ENCODE measurements at places on chromosomes 11 and 22.

DNA sequence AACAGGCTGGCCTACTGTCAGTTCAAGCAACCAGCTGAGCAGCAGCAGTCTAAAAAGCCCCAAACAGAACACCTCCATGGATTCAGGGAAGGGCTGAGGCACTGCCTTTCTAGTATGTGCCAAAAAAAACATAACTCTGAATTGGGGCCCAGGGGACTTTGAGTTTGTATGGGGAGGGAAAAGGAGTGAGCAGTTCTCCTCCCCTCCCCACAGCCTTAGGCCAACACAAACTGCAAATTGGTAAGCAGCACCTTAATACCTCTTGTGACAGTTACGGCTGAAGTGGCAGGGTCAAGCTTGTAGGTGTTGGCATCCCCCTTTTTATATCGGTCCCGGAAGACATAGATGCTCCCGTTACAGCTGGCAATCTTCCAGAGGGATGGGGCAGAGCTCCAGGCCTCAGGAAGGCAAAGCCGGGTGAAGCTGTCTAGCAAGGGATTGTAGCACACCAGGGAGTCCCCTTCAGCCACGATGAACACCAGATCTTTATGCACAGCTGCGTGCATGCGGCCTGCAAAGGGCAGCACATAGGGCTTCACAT lies 6.0 kb downstream of the KBTBD4 start:
- no peak overlapping the region for H3K27ac ChIP-seq
- H3K4me1 ChIP-seq = peaks cover 2% of the 10 kb centered on the region
- no peak overlapping the region for H3K4me3 ChIP-seq

- H3K4me3 ChIP-seq = no peak overlapping the region
- H3K4me1 ChIP-seq = no peaks in the 10 kb centered on the region
- no peak overlapping the region for H3K27ac ChIP-seq
- no peaks in the 10 kb centered on the region for H3K36me3 ChIP-seq
- no peaks in the 10 kb centered on the region for H3K27me3 ChIP-seq
- no peak for DNase-seq
Observed at GRCh38 chr11:94795476-94796189, 27.5 kb downstream of the AMOTL1 start.

DNA sequence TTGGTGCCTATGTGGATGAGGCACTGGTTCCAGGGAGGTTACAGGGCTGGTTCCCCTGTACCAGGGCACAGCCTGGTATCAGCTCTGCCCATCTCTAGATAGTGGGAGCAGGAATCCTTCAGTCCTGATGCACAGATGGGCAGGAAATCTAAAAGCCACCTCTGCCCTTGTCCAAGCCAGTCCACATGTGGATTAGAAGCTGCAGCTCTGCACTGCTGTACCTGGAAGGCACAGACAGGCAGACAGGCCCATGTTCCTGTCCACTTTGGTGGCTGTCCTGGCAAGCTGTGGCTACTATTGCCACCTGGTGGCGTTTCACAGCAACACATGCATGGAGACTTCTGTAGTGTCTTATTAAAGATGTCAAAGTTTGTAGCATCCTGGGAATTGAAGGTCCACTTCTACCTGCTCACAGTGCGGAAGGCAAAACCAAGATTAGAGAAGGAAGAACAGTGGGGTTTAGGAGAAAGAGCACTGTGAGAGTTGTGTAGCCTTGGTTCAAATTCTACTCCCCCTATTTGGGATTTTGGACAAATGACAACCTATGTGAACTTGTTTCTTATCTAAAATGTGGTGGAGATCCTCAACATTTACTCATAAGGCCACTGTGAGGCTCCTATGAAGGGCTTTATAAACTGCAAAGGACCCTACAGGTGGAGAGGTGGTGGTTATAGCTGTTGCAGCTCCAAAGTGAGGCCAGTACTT lies 30.1 kb downstream of the NAV2 start:
- no peaks in the 10 kb centered on the region for H3K27me3 ChIP-seq
- no peaks in the 10 kb centered on the region for H3K36me3 ChIP-seq
- H3K4me3 ChIP-seq = no peak overlapping the region
- peaks cover 20% of the 10 kb centered on the region for H3K4me1 ChIP-seq
- H3K27ac ChIP-seq = no peak overlapping the region
- DNase-seq = peak; percentile 81

GRCh38 chr11:47499614-47500013 lies 50.7 kb upstream of the RAPSN start:
- no peak overlapping the region for H3K4me3 ChIP-seq
- no peaks in the 10 kb centered on the region for H3K27me3 ChIP-seq
- H3K36me3 ChIP-seq = no peaks in the 10 kb centered on the region
- H3K4me1 ChIP-seq = peaks cover 34% of the 10 kb centered on the region
- H3K27ac ChIP-seq = peak overlapping the region; percentile 67

DNA sequence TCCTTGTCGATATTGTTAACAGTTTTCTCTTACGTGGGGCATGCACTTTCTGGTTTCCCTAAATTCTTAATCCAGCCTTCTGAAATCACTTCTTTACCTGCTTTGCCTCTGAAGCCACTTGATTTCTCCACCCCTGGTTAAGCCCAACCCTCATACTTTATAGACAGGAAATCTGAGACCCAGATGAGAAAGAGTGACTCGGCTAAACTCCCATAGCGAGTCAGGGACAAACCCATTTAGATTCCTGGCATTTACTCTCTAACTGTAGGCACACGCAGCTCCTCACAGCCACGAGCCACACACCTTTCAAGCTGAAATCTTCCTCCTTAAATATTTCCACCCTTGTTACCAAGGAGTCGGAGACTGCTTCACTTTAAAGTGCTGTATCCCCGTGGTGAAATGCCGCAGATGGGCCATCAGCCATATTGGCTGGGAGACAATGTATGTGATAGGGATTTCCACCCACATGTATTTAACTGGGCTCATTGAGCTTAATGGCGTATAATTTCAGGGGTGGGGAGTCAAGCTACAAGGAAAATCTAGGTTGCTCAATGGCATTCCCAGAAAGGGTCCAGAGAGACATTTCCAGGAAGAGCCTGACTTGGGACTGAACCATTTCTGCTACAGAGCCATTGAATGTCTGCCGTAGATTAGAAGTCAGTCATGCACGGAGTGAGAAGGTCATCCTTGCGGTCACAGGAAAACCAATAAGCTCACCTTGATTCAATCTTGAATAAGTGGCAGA lies 49.9 kb upstream of the GRK3 start:
- H3K36me3 ChIP-seq = no peaks in the 10 kb centered on the region
- H3K4me3 ChIP-seq = no peak overlapping the region
- peaks cover 11% of the 10 kb centered on the region for H3K4me1 ChIP-seq
- DNase-seq = peak; percentile 83

GRCh38 chr11:121460941-121461514 lies 8.3 kb upstream of the SORL1-AS1 start:
- no peaks in the 10 kb centered on the region for H3K36me3 ChIP-seq
- no peak for DNase-seq
- no peaks in the 10 kb centered on the region for H3K27me3 ChIP-seq
- peaks cover 91% of the 10 kb centered on the region for H3K4me1 ChIP-seq
- H3K4me3 ChIP-seq = no peak overlapping the region

Measured in GM23338 (cell line).